Peyer's patch (tissue), 4 donors: ENCODE measurements at places on chromosomes 1 and 21.
A peak's percentile ranks its signal among the peaks of the same experiment; 100 is the strongest.

- DNase-seq, result peak; percentile 32
Measured at GRCh38 chr1:117735045-117735992, 129.5 kb downstream of the TENT5C start.

- DNase-seq, result no peak
Measured at GRCh38 chr1:184487531-184488193, 100.8 kb downstream of the C1orf21 start.

DNA sequence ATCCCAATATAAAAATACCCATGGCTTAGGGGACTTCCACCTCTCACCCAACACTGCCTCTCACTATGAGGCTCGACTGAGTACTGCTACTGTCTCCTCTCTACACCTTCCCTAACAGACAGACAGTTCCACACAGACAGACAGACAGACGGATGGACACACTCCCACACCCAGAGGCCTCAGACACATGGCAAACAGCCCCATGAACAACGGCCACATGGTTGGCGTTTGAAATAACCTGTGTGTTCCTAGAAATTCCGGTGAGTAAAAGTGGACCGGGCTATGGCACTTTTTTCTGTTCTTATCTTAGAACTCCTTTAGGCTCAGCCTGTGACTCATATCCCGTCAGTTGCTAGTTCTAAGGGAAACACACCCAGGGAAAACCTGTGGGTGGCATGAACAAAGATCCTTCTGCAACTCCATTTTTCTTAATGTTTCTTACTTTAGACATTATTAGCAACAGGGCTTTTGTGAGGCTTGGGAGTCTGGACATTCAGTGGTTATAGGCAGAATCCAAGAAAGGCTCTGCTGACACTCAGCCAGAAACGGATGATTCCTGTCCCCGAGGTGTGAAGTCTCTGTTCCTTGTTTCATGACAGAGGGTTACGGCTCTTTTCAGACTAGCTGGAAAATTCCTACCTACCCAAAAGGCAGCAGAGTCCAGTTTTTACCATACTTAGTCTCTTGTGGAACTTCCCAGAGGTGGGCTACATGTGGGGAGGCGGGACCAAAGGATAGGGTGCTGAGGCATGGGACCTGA lies 90.5 kb upstream of the TLR5 start:
- no peak for DNase-seq

GRCh38 chr1:220804202-220804586 lies 17.5 kb downstream of the MTARC1 start:
- DNase-seq, result no peak

DNA sequence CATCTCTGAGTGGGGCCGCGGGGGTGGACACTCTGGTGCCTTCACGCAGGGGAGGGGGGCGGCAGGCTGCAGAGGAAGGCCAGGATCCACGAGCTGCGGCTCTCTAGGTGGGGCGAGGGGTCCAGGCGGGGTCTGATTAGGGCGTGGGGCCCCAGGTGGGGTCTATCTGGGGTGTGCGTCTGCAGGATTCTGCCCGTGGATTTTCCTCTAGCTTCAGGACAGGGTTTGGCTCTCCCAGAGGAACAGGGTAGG lies 6.3 kb downstream of the JMJD4 start:
- DNase-seq, result no peak

DNA sequence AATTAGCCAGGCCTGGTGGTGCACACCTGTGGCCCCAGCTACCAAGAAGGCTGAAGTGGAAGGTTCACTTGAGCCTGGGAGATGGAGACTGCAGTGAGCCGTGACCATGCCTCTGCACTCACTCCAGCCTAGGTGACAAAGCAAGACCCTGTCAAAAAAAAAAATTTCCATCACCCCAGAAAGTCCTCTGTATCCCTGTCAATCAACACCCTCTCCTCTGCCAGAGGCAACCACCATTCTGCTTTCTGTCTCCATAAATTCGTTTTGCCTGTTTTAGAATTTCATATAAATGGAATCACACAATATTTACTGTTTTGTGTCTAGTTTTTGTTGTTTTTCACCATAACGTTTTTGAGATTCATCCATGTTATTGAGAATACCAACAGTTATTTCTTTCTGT lies 141.6 kb upstream of the SLC45A1 start:
- no peak for DNase-seq

- DNase-seq, result no peak
Measured at GRCh38 chr1:248007778-248008177, 5.7 kb upstream of the OR2L5 start.

GRCh38 chr1:182143825-182144645 lies 82.5 kb upstream of the ZNF648 start:
- peak; percentile 23 for DNase-seq

- no peak for DNase-seq
Measured at GRCh38 chr1:66380452-66381212, 153.3 kb upstream of the SGIP1 start.

DNA sequence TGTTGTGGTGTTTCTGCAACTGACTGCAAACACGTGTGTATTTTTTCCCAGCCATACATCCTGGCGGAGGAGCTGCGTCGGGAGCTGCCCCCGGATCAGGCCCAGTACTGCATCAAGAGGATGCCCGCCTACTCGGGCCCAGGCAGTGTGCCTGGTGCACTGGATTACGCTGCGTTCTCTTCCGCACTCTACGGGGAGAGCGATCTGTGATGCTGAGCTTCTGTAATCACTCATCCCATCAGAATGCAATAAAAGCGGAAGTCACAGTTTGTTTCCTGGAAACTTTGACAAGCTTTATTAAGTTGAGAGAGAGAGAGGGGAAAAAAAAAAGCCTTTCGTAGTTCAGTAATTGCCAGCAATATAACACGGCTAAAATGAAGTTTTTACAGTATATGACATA lies 32.7 kb upstream of the MTR start:
- DNase-seq, result no peak

DNA sequence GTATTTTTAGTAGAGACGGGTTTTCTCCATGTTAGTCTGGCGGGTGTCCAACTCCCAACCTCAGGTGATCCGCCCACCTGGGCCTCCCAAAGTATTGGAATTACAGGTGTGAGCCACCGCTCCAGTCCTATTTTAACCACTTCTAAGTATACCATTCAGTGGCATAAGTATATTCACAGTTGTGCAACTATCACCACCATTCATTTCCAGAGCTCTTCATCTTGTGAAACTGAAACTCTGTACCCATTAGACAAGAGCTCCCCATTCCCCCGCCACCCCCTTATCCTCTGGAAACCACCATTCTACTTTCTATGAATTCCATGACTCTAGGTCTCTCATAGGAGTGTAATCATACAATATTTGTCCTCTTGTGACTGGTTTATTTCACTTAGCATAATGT lies 40.2 kb upstream of the CAMTA1 start:
- no peak for DNase-seq

GRCh38 chr1:17116643-17117042 lies 2.6 kb downstream of the PADI2 start:
- no peak for DNase-seq

DNA sequence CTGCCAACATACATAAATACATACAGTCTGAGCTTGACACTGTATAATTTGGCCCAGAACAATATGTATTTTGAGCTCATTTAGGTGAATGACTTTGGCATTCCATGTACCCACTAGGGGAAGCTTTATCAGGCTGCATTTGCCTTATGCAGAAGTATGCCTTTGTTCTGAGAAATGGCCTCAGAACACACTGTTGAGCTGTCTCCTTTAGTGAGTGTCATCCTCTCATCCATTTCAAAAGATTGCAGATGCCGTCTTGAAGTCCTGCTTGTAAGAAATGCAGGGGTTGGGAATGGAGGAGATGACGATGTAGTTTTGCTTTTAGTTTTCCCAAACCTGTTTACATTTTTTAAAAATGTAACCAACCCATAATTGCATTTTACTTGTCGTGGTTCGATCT lies 14.8 kb upstream of the NBL1 start:
- DNase-seq, result no peak

DNA sequence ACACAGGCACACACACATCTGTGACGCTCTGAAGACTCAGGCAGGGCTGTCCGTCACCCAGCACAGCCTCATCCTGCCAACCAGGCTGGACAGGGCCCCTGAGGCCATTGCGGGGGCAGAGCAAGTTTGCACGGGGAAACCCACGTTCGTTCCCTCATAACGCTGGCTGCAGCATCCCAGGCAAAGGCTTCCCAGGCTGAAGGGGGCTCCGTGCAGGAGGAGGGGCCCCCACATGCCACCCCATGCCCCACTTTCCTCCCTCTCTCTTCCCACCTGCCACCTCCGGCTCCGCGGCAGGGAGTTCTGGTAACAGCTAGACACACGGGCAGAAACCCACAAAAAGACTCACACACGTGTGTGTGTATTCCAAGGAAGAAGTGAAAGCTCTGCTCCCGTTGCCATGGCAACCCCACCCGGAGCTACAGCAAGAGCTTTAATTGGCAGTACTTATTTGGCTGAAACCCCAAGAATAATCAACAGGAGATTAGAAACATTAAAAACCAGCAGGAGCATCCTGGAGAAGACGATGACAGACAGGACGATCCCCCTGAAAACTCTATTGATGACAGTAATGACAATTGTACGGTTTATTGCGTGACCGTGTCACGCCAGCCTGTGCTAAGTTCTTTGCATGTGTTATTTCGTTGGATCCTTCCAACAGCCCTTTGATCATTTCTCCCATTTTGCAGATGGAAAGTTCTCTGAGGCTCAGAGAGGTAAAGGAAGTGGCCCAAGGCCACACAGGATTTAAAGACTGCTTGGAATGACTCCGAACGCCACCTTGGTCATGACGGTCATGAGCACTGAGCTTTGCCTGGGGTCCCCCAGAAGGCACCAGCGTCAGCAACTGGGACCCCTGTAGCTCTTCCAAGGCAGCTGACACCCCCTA lies 247.1 kb downstream of the NPHP4 start:
- no peak for DNase-seq

DNA sequence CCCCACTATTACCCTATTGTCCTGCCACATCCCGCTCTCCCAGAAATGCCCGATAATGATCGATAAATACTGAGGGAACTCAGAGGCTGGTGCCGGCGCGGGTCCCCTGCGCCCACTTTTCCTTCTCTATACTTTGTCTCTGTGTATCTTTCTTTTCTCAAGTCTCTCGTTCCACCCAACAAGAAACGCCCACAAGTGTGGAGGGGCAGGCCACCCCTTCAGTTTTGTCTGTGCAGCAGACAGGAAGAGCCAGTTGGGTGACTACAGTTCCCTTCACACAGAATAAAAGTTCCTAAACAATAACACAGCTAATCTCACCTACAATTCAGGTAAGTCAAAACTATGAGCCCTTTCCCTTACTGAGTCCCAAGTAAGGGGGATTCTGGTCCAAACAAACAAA lies 423.7 kb downstream of the SMYD3 start:
- DNase-seq, result no peak

DNA sequence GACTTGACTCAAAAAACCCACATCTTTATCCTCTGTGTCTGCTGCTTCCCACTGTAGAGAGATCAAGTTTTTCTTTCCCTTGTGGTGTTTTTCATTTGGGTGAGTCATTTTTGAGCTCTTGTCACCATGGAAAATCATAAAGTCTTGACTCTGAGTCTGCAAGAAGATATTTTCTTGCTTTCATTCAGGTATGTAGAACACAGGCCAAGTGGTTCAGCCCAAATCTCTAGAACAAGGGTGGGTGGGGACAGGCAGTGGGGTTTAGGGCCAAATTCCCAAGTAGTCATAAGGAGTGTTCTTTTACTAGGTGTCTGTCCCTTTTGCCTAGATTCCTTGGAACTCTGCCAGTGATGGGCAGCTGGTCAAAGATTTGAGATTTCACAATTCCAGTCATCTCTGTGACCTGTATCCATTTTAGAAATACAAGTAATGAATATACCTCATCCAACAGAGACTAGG lies 21.5 kb upstream of the ARHGAP29 start:
- peak; percentile 47 for DNase-seq

DNA sequence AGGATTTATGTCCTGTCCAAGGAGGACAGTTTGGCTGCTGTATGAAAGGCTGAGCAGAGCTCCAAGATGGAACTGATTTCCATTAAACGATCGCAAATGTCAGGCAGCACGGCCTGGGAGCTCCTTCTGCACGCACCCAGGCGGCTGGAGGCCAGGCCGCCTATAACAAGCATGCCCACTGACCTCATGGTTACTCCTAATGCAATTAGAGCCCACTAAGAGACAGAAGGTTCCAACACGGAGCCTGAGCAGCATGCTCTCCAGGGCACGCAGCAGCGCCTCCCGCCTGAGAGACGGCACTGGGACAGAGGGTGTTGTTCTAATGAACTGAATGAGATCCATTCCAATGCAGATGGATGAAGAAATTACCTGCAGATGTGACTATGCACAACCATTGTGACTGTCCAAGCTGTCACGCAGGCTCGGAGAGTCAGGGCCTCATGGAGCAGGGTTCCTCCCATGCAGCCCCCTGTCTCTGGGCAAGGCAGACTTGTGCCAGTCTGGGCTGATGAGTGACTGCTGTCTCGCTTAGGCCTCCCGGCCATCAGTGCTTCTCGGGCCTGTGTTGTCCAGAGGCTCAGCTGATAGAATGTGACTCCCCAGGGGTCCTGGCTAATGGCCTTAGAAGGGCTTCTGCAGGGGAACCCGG lies 25.2 kb upstream of the CDCA8 start:
- no peak for DNase-seq

DNA sequence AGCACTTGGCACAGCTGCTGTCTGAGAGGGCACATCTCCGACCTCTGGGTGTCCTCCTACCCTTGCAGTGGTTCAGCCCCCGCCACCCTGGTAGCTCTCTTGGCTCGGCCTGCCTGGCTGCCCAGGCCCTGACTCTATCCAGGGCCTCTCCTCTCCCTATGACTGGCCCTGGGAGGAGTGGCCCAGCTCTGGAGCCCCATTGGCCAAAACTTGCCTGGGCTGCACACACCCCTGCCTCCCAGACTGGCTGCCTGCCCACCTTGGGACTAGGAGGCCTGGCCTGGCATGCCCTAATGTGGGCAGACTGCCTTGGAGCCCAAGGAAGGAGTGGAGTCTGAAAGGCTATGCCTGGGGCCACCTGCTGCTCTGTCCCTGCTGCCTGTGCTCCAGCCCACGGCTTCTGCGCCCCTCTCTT lies 33.6 kb downstream of the ACOT11 start:
- DNase-seq, result peak; percentile 73

GRCh38 chr21:41091616-41092015 lies 76.3 kb upstream of the BACE2 start:
- DNase-seq, result no peak

DNA sequence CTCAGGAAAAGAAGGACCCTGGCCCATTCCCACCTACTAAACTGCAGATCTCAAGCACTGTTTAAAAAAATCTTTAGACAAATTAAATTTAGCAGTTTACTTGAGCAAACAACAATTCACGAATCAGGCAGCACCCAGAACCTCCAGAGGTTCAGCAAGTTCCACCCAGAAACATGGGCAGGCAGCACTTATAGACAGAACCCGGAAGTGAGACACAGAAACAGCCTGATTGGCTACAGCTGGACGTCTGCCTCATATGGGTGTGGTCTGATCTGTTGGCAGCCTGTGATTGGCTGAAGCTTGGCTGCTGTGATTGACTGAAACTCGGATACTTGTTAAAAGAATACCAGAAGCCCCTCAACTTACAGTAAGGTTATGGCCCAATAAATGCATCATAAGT lies 34.7 kb upstream of the COL6A2 start:
- no peak for DNase-seq
